ENCODE measurements at places on chromosomes 7 and 10.
A peak's percentile ranks its signal among the peaks of the same experiment; 100 is the strongest.

DNA sequence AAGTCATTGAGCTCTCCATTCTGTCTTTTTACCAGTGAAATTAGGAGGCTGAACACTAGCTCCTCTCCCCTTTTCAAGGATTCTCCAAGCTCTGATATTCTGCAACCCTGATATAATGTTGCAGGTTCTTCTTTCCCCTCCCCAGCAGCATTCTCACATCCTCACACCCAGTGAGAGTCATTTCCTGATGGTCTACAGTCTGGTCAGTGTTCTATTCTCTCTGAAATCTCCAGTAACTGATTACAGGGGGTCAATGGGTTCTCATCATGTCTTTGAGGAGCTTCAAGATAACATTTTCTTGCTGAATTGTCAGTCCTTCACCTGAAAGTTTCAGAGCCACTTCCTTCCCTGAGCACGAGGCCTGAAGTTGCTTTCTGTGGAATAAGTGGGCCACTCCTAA is 299.4 kb downstream of the PTEN start:
- no peak overlapping the region for H3K4me3 ChIP-seq
- no peak for DNase-seq
- no peak overlapping the region for H3K27ac ChIP-seq
- H3K36me3 ChIP-seq: no peaks in the 10 kb centered on the region
- H3K4me1 ChIP-seq: peaks cover 34% of the 10 kb centered on the region

DNA sequence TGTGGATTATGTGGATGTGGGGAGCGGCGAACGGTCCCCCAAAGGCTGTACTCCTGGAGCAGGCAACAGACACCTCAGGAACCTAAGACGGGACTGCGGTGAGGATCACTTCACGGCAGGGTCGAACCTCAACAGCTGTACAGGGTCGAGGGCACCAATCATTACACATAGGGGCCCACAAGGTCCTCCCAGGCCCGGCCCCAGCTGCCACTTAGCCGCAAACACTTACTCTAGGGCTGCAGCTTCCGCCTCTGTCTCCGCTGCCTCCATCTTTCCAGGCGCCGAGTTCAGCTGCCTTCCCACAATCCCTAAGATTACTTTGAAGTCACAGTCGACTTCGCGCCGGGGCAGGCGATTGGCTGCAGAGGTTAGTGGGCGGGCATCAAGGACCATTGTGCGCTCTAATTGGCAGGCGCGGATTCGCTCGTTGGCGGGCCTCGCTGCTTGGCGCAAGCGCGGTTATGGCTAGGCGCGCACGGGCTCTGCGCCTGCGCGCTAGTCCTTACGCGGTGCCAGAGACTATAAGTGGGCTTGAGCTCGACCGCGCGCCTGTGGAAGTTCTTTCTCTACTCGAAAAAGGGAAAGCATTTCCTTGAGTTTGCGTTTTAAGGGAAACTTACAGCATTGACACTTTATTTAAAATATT is at the start of gene ZWINT:
Gene ZWINT (minus strand): TSS at position 293 of the 646 bp plus-strand sequence. CDS start 23 bp downstream, at position 270.
- H3K27ac ChIP-seq: peak within 1 kb of the TSS; percentile 84
- H3K4me3 ChIP-seq: peak within 1 kb of the TSS; percentile 92
- H3K36me3 ChIP-seq: peaks cover 5% of the 10 kb centered on the region

GRCh38 chr10:66823301-66823700 is 102.5 kb upstream of the LRRTM3 start:
- H3K27me3 ChIP-seq: no peaks in the 10 kb centered on the region
- DNase-seq: no peak
- H3K4me3 ChIP-seq: no peak overlapping the region
- no peaks in the 10 kb centered on the region for H3K36me3 ChIP-seq
- H3K4me1 ChIP-seq: peaks cover 17% of the 10 kb centered on the region

GRCh38 chr7:84412161-84412969 is 217.8 kb upstream of the SEMA3A start:
- H3K36me3 ChIP-seq: no peaks in the 10 kb centered on the region
- DNase-seq: no peak
- no peak overlapping the region for H3K4me3 ChIP-seq

- no peak overlapping the region for H3K27ac ChIP-seq
- DNase-seq: no peak
- H3K4me3 ChIP-seq: no peak overlapping the region
- peaks cover 22% of the 10 kb centered on the region for H3K4me1 ChIP-seq
- H3K27me3 ChIP-seq: no peaks in the 10 kb centered on the region
These were observed 649.4 kb downstream of the SUGCT start for GRCh38 chr7:40784176-40784575.

DNA sequence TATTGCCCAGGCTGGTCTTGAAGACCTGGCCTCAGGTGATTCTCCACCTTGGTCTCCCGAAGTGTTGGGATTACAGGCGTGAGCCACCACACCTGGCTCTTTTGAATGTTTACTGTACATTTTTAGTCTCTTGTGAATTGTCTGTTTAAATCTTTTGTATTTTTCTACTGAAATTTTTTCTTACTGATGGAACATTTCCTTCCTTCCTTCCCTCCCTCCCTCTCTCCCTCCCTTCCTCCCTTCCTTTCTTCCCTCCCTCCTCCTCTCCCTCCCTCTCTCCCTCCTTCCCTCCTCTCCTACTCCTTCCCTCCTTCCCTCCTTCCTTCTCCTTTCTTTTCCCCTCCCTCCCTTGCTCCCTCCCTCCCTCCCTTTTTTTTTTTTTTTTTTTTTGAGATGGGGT is 58.0 kb downstream of the DAGLB start:
- DNase-seq: peak; percentile 1
- peaks cover 24% of the 10 kb centered on the region for H3K36me3 ChIP-seq
- H3K4me1 ChIP-seq: peaks cover 58% of the 10 kb centered on the region
- H3K27me3 ChIP-seq: no peaks in the 10 kb centered on the region
- no peak overlapping the region for H3K4me3 ChIP-seq

GRCh38 chr7:139681463-139681755 is 96.4 kb downstream of the HIPK2 start:
- no peaks in the 10 kb centered on the region for H3K27me3 ChIP-seq
- H3K4me3 ChIP-seq: no peak overlapping the region
- peaks cover 13% of the 10 kb centered on the region for H3K36me3 ChIP-seq

GRCh38 chr10:125149036-125149679 is 11.2 kb downstream of the CTBP2 start:
- peaks cover 85% of the 10 kb centered on the region for H3K4me1 ChIP-seq
- no peaks in the 10 kb centered on the region for H3K27me3 ChIP-seq
- peak; percentile 43 for DNase-seq
- peak overlapping the region; percentile 94 for H3K27ac ChIP-seq
- H3K36me3 ChIP-seq: peaks cover 2% of the 10 kb centered on the region

DNA sequence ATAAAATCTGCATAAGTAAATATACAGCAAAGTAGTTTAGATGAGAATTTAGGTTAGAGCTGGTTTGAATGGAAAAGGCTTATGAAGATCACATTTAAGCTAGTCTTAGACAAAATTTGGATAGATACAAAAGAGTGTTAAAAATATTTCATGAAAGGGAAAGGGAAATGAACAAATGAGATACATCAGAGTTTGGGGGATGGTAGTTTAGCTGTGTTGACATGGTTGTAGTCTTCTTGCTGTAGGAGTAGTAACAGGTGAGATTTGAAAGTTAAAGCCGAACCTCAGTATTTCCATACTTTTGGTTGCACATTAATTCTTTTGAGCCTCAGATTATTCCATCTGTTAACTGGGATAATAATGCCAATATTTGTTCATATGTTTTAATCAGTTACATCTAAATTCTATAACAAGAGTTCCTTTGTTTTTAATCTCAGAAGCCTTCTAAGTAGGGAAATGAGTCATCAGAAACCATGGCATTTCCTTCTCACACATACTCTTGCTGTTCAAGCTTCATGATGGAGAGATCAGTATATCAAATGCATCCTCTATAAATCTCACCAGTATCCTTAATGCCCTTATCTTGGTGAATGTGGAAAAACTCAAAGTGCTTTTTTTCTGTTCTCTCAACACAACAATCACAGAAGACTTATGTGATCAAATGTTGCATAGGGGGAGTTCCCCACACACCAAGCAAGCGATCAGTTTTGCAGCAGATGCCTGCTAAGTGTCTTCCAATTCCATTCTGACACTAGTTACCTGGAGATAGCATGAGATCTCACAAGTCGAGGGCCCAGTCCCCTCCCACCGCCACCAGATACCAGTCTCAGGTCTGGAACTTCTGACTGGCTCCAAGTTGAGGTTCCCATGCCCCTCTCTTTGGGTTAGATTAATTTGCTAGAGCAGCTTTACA is 84.7 kb downstream of the MAPK8 start:
- no peak overlapping the region for H3K4me3 ChIP-seq
- no peaks in the 10 kb centered on the region for H3K27me3 ChIP-seq
- DNase-seq: no peak
- peak overlapping the region; percentile 63 for H3K27ac ChIP-seq
- H3K36me3 ChIP-seq: no peaks in the 10 kb centered on the region

DNA sequence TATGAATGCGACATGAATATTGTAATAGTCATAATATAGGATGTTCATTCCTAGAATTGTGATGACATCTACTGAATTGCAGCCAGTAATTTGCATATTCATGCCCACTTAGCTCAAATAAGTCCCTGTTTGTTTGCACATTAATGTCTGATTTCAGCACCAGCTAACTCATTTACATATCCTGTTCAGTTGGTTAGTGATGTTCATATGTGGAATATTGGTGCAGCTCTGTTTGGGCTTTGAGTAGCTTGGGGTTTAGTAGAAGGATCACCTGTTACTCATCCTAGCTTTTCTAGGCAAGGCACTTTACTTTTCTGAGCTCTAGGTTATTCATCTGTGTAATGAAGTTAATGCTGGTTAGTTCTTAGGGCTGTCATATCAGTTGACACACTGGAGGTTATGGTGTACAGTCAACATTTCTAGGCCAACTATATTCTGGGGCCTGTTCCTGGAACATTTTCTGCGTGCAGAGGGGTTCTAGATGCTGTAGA is 238.4 kb downstream of the EXOC4 start:
- H3K36me3 ChIP-seq: no peaks in the 10 kb centered on the region
- no peaks in the 10 kb centered on the region for H3K4me1 ChIP-seq
- no peak overlapping the region for H3K4me3 ChIP-seq
- DNase-seq: no peak
- no peaks in the 10 kb centered on the region for H3K27me3 ChIP-seq
- no peak overlapping the region for H3K27ac ChIP-seq

Measured in chondrocyte (in vitro differentiated cells).